ENCODE measurements at places on chromosomes 3 and 15.

DNA sequence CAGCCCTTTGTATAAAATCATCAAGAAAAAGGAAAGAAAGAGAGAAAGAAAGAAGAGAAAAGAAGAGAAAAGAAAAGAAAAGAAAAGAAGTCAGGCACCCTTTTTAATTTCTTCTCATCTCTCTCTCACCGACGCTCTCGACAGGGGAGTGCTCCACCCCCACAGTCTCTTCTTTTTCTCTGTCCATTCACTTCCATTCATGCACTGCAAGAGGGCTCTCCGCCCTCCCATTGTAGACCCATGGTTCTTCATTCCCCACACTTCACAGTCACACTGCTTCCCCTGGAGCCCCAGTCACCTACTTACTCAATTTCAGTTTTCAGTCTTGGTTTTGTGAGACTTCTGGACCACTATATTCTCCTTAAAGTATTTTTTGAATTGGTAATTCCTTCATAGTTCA, 254.7 kb downstream of the SOX2 start:
- no peak for DNase-seq

DNA sequence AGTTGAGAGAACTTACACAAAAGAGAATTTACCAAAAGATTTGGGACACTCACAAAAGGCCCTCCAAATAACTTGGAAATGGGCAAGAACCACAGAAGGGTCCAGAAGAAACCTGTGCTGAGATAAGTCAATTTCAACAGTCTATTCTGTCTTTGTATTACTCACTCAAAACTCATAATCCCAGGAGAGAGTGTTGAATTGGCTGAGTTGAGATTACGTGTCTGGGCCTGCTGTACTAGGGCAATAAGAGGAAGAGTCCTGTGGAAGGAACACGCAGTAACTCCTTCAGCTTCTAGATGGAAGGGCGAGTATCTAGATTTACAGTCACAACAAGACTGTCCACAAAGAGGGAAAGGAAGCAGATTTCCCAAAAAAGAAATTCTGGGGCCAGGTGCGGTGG, 42.5 kb upstream of the DYNC1LI1 start:
- no peak for DNase-seq

- DNase-seq: no peak
Measured at GRCh38 chr3:54819946-54820345, 107.9 kb downstream of the LRTM1 start.

GRCh38 chr15:73748730-73749129, 4.4 kb downstream of the INSYN1 start:
- DNase-seq: no peak

- no peak for DNase-seq
Measured at GRCh38 chr15:65374821-65375401, 2.9 kb downstream of the IGDCC3 start.

GRCh38 chr3:46536758-46537157, 29.3 kb downstream of the LRRC2 start:
- no peak for DNase-seq

DNA sequence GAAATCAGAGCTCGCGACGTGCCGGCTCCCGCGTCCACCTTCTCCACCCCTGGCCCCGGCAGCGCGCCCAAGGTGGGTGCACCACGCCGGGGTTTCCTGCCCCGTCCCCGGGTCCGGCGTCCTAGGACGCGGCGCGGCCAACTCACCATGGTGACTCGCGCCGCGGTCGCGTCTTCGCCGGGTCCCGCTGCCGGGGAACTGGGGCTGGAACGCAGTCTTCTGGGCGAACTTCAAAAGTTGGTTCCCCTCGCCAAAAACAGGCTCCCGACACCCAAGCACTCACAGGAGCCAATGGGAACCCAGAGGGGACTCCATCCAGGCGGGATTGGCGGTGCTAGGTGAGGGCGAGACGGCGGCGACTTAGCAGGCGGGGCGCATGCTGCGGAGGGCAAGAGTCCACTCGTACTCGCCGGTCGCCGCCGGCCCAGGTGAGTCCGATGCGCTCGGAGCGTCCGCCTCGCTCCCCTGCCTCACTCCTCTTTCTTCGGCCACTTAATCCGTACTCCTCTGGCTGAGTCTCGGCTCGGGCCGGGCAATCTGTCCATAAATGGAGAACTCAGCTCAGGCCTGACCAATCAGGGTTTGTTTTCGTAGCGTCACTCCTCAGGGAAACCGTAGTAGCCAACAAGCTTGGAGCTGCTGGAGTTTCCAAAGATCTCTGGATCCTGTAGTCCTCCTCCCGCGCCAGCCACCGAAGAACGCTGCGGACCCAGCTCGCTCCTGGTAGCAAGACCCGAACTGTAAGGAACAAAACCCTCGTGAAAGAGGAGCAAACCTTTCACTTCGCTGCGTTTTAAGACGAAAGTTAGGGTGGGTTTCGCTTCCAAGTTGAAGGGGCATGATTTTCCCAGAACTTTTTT, at the start of gene MYO1E:
MYO1E (minus strand) TSS at position 520 of the 860 bp plus-strand sequence; CDS start at position 149, 371 bp downstream.
- DNase-seq: peak; percentile 96

- DNase-seq: no peak
Measured at GRCh38 chr3:141335531-141336061, 32.7 kb upstream of the ZBTB38 start.

DNA sequence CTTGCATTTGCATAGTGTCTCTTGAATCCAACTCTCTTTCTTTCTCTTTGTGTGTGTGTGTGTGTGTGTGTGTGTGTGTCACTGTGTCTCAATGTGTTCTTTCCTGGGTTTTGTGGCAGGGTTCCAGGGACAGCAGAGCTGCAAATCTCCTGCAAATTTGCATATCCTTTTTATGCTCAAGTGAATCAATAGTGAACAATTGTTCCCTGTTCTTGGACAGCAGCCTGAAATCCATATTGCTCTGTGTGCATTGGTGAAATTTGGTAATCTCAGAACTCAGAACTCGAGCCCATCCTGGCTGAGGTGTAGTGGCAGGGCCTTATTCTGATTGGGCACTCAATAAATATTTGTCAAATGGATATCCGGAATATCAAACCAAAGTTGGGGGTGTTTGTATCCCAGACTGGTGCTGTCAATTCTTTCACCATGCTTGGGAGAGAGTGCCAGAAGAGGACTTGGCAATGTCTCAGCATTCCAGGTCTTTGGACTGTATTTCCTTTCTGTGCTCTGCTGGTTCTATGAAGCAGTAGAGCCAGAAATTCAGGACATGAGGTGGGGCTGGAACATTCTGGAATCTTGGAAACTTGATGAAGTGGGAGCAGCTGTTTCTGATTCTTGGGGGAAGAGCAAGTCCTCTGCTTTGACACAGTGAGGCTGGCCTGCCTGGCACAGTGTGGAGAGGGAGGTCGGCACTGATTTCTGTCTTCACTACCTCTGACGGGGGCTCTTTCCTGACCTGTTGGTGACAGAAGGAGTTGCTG, 380.6 kb upstream of the C2CD4B start:
- DNase-seq: peak; percentile 63

- DNase-seq: no peak
Measured at GRCh38 chr15:52745326-52746161, 44.6 kb downstream of the ONECUT1 start.

DNA sequence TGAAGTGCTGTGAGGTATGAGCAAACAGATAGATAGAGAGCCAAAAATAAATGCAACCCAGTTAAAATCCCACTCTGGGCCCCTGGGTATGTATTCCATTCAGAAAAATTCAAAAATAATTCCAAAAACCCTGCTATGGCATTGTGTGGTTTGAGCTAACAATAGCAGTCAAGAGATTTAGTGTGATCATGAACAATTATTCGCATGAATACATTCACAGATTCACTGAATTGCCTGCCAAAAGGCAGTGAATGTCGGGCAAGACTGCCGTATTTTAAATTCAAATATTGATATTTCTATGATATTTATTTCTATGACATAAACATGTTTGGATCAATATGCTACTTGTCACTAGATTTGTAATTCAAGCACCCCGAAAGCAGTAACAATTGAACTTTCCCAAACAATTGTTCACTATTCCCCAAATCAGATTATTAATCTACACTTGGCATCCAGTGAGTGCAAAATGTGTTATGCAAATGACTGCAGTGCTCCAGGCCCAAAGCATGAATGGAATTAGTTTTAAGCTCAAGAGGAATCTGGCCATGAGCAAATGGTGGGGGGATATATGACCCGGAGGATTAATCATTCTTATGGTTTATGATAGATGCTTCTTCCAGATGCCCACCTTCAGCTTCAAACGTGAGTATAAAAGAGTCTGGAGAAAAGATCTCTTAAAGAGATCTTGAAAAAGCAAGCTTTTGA, 417.0 kb upstream of the MEIS2 start:
- DNase-seq: peak; percentile 15

GRCh38 chr3:45923755-45924154, 19.5 kb upstream of the CXCR6 start:
- DNase-seq: no peak

DNA sequence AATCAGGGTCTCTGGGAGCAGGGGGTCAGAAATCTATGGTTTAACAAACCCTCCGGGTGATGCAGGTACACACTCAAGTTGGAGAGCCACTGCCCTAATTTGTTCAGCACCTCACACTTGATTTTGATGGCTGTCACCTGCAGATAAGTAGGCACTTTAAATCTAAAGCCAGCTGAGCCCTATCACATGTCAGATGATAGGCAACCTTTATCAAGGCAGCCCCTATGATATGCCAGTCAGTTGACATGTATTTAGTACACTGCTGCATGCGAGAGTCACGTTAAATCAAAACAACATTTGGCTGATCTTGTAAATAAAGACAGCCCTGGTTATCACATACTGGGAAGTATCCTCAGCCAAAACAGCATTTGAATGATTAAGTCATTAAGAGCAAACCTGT, 104.4 kb upstream of the MCTP2 start:
- DNase-seq: no peak

DNA sequence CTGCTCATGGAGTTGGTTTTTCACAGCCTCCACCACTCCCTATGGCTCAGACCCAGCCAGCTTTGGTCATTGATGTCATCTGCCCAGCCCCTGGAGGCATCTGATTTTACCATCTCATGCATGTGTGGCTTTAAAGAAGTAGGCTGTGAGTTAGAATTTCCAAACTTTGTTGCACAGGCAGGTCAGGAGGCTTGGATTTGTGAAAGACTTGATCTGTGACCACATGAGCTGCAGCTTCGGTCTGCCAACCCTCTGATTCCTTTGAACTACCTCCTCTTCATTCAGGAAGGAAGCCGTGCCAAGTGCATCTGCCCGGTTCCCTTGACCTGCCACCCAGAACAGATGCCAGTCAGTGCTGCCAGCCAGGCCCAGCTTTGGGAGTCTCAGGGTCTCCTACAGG, 9.2 kb downstream of the CTXND1 start:
- no peak for DNase-seq

DNA sequence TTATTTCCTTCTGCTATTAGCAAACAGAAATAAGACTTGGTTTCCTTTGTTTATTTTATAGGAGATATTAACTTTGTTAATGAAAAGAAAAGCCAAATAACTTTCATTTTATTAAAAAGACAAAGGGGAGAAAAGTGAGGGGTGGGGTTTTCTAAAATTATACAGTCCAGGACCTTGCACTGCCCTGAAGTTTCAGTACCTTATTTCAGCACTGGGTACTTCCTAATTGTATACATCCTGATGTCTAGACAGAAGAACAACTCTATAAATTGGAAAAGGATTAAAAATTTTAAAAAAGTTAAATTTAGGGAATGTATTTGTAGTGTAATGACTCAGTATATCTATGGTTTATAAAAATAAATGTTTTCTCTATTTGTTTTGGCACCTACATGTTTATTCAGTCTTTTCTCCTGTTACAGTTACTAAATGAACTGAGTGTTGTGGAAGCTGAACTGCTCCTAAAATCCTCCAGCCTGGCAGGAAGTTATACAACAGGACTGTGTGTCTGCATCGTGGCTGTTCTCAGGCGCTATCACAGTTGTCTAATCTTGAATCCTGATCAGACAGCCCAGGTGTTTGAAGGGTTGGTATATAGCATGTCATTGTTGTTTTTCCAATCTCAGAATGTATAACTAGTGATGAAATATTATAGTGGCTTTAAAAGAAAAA, 27.6 kb upstream of the P2RY13 start:
- no peak for DNase-seq

DNA sequence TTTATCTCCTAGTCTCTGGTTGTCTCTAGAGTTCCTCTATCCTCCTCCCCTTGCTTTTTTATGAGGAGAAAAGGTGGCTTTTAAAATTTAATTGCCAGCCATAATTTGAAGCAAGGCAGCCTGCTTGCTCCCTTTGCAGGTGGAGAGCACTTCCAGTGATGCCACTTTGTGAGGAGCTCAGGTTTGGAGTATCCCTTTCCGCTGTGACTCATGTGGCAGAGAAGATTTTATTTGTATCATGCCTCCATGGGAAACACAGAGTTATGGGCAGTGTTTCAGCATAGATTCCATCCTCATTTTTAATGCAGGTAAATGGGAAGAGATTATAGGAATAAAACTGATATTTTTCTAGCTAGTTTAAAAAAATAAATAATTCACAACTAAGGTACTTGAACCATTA, 7.0 kb downstream of the PPM1L start:
- no peak for DNase-seq

GRCh38 chr3:12369598-12369997, 80.7 kb downstream of the PPARG start:
- DNase-seq: no peak

DNA sequence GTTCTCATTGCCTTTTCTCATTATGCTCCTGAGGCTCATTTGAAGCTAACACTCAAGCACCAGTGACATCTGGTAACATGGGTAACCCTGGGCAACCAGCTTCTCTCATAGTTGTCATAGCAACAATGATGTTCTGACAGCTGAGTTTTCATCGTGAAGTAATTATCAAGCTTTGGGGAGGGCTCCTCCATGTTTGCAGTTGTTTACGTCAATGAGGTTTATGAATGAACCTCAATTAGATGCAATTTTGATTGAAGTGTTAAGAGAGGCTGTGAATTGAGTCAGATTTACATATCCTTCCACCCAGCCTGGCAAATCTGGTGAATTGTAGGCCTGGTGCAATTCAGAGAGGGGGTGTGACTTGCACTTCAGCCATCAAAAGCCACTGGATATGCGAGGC, 119.3 kb upstream of the CHD2 start:
- no peak for DNase-seq

DNA sequence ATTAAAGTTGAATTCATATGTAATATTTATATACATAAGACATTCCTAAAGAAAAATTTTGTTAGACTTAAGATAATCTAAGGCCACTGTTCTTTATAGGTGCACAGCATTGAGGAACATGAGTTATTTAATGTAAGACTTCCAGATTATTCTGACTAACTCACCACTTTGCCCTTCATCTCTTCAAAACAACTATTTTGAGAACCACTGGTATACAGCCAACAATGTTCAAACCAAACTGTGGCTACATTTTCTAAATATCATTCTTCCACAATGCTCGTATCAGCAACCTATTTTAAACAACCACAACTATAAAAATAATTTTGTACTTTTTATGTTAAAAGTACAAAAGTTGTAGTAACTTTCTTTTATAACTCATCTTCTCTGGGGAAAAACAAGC, 199.8 kb upstream of the ALCAM start:
- DNase-seq: no peak
